Fibroblast of lung (primary cell): ENCODE measurements at places on chromosomes 16 and 17.

DNA sequence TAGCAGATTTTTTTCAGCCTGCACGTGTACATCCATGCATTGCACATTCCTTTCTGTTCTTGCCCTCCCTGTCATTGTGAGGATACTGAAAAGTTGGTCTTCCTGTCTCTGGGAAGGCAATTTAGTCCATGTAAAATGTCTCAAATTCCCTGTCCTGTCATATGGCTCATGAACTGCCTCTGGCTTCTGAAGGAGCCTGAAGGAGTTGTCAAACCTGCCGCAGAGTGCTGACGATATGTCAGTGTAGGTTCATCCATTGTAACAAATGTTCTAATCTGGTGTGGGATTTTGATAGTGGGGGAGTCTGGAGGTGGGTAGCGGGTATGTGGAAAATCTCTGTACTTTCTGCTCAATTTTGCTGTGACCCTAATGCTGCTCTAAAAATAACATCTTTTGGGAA, 59.6 kb downstream of the YPEL2 start:
- no peak overlapping the region for H3K4me3 ChIP-seq
- no peaks in the 10 kb centered on the region for H3K27me3 ChIP-seq
- no peak for DNase-seq
- no peaks in the 10 kb centered on the region for H3K4me1 ChIP-seq
- H3K27ac ChIP-seq: no peak overlapping the region
- H3K36me3 ChIP-seq: no peaks in the 10 kb centered on the region

DNA sequence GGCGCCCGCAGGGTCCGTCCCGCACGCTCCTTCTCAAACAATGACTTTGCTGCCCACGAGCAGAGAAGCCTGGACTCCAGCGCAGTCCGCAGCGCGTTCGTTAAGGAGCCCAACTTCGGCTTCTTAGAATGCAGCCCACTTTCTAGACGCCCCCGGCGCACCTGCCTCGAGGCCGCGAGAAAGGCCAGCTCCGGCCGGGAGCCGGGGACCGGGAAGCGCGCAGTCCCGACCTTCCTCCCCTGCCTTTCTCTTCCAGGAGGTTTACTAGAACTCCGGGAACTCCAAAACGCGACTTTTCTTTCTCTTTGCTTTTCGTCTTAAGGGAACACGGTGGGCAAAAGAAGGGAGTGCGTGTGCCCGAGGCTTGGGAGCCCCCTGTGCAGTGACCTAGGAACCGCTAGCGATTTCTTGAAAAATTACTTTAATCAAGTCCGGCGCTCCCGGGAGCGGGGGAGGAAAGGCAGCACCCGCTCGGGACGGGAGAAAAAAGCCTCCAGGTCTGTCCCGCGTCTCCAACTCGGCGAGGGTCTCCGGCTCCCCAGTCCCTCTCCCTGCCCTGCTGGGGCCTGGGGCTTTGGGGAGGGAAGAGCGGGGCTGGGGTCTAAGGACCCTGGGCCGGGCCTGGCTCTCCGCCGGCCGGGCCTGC, 2.6 kb downstream of the HNF1B start:
- H3K4me1 ChIP-seq: no peaks in the 10 kb centered on the region
- peak; percentile 17 for DNase-seq
- H3K27me3 ChIP-seq: peaks cover 79% of the 10 kb centered on the region
- no peak overlapping the region for H3K27ac ChIP-seq
- peak overlapping the region; percentile 14 for H3K4me3 ChIP-seq

DNA sequence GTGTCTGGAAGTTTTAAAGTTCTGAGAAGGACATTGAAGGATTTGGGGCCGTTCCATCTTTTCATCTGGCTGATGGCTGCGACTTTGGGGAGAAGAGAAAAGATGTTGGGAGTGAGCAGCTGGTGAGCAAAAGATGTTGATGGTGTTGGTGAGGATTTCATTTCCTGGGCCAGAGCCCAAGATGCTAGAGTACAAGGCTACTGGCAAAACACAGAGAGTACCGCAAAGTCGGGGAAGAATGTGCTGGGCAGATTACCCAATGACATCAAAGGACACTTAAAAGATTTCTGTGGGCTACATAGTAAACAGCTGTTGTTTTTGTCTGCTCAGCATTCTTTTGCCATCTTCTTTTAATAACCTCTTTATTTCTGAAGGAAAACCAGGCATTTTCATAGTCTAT, 49.4 kb upstream of the GAS7 start:
- no peak overlapping the region for H3K4me3 ChIP-seq
- H3K4me1 ChIP-seq: no peaks in the 10 kb centered on the region
- no peaks in the 10 kb centered on the region for H3K27me3 ChIP-seq
- H3K36me3 ChIP-seq: no peaks in the 10 kb centered on the region
- no peak for DNase-seq

DNA sequence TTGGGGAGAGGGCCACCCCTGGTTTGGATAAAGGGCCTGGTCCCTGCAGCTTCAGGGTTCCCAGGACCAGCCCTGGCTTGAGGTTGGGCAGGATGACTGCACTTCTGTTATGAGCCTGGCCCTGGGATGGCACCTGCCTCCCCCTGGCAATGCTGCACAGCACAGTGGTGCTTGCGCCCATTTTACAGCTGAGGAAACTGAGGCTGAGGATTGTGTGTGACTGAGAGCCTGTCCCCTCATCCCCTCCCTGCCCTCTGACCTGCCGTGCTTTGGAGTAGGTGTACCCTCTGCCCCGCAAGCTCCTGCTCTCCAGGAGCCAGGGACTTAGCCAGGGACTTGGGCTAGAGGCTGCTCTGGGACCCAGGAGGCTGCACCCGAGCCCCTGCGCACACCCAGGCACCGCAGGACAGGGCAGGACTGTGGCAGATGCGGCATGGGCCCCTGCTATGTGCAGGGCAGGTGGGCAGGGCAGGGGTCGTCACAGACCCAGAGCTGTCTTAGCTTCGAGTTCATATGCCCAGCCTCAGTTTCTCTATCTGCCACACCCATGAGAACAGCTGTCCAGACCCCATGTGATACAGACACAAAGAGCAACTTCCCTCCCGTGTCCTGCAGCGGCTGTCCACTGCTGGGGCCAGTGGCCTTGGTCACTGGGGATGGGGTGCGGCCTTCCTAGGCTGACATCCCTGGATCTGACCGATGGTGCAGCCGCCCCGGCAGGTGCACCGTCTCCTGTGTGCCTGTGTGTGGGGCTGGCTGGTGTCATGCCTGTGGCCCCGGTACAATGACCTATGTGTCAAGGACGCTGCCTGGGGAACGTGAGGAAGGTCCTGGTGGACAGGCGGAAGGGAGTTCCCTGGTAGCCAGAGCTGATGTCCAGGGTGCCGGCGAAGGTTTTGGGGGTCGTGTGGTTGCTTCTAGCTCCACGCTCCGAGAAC, 36.6 kb downstream of the BAHCC1 start:
- DNase-seq: no peak
- no peak overlapping the region for H3K27ac ChIP-seq
- H3K36me3 ChIP-seq: no peaks in the 10 kb centered on the region

DNA sequence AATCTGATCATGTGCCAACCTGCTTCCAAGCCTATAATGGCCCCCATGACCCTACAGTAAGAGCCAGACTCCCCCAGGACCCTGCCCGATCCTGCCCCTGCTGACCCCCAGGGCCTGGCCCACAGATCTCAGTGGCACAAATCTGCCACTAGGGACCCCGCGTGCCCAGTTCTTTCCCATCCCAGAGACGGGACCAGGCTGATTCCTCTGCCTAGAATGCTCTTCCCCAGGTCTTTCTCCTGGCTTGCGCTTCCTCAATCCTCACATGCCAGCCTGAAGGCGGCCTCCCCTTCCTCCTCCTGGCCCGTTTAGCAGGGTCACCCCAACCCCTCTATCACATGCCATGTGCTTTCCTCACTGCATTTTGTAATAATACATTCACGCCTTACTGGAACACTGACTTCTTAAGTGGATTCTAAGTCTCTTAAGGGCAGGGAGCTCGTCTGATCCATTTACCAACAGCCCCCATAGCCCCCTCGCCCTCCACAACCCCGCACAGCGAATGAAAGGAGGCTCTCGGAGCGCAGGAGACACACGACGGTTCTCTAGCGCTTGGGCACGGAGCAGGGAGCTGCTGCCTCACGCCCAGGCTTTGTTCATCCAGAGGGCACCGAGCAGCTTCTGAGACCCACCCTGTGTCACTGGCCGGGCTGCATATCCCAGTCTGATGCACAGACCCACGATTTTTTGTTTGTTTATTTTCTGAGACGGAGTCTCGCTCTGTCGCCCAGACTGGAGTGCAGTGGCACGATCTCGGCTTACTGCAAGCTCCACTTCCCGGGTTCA, 1.2 kb downstream of the TRIM65 start:
- H3K27me3 ChIP-seq: no peaks in the 10 kb centered on the region
- peaks cover 7% of the 10 kb centered on the region for H3K4me1 ChIP-seq
- no peak for DNase-seq
- peak overlapping the region; percentile 57 for H3K4me3 ChIP-seq

- H3K27ac ChIP-seq: no peak overlapping the region
- H3K4me3 ChIP-seq: no peak overlapping the region
- no peak for DNase-seq
- H3K27me3 ChIP-seq: no peaks in the 10 kb centered on the region
- no peaks in the 10 kb centered on the region for H3K4me1 ChIP-seq
These were observed 171.9 kb upstream of the RPH3AL start for GRCh38 chr17:524406-524950.

GRCh38 chr16:30095166-30096078, 591 bp downstream of the YPEL3 start:
- H3K36me3 ChIP-seq: no peaks in the 10 kb centered on the region
- DNase-seq: no peak
- peak overlapping the region; percentile 53 for H3K4me3 ChIP-seq
- peaks cover 16% of the 10 kb centered on the region for H3K4me1 ChIP-seq
- H3K27me3 ChIP-seq: no peaks in the 10 kb centered on the region

DNA sequence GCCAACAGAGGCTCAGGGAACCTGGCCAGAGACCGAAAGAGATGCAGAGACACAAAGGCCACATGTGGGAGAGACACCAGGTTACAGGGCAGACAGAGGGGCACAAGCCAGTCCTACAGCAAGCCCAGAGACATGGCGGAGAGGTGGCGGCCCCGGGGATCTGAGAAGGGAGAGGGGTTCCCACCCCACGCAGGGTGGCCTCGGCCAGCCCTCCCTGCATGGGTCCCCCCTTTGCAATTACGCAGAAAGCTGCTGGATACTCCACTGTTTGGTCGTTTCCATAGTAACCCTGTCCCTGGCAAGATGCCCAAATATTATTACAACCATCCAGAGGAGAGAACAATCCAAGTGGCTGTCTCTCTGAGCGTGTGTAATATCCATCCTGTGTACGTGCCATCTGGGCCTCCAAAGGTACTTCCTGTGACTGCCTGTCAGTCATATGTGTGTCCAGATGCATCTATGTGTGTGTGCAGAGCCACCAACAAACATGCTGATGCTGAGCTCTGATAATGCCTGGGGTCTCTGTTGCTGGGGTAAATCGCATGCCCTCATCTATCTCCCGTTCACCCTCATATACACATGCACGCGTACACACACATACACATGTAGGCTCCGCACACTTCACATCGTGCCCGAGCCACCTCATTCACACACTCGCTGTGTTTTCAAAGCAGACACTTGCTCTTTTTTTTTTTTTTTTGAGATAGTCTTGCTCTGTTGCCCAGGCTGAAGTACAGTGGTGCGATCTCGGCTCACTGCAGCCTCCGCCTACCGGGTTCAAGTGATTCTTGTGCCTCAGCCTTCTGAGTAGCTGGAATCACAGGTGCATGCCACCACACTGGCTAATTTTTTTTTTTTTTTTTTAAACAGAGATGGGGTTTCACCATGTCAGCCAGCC, 5.5 kb downstream of the PCGF2 start:
- H3K27me3 ChIP-seq: no peaks in the 10 kb centered on the region
- H3K36me3 ChIP-seq: peaks cover 17% of the 10 kb centered on the region
- H3K4me1 ChIP-seq: peaks cover 22% of the 10 kb centered on the region

GRCh38 chr16:67546761-67547422, 15.4 kb upstream of the CTCF start:
- no peaks in the 10 kb centered on the region for H3K27me3 ChIP-seq
- H3K4me1 ChIP-seq: peaks cover 6% of the 10 kb centered on the region
- H3K36me3 ChIP-seq: peaks cover 35% of the 10 kb centered on the region
- H3K27ac ChIP-seq: no peak overlapping the region
- no peak overlapping the region for H3K4me3 ChIP-seq

DNA sequence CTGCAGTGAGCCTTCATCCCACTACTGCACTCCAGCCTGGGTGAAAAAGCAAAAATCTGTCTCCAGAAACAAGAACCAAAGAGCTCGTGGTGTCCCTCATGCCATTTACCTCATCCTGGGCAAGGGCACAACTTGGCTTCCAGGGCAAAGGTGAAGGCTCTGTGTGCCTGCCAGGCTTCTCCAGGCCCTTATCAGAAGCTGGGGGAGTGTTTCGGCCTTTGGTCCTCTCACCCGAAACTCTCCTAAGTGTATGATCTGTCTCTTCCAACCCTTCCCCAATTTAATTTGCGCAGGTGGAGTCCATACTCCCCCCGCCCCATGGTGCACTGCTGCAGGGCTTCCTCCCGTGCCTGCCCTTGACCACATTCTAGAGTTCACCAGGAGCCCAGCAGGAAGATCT, 1.1 kb downstream of the CES2 start:
- H3K27me3 ChIP-seq: no peaks in the 10 kb centered on the region
- peaks cover 6% of the 10 kb centered on the region for H3K4me1 ChIP-seq
- no peak for DNase-seq
- peaks cover 9% of the 10 kb centered on the region for H3K36me3 ChIP-seq
- H3K4me3 ChIP-seq: no peak overlapping the region

- H3K4me3 ChIP-seq: no peak overlapping the region
- H3K27me3 ChIP-seq: no peaks in the 10 kb centered on the region
- H3K27ac ChIP-seq: no peak overlapping the region
- no peaks in the 10 kb centered on the region for H3K36me3 ChIP-seq
These were observed 206.9 kb downstream of the WWOX start for GRCh38 chr16:78306361-78306760.

- peak; percentile 11 for DNase-seq
- H3K27me3 ChIP-seq: no peaks in the 10 kb centered on the region
- no peak overlapping the region for H3K27ac ChIP-seq
- no peaks in the 10 kb centered on the region for H3K36me3 ChIP-seq
- peaks cover 5% of the 10 kb centered on the region for H3K4me1 ChIP-seq
- H3K4me3 ChIP-seq: peak overlapping the region; percentile 65
These were observed 646 bp upstream of the HES7 start for GRCh38 chr17:8124350-8125153.

- no peak overlapping the region for H3K27ac ChIP-seq
- DNase-seq: peak; percentile 33
- H3K27me3 ChIP-seq: no peaks in the 10 kb centered on the region
- peaks cover 4% of the 10 kb centered on the region for H3K36me3 ChIP-seq
- no peak overlapping the region for H3K4me3 ChIP-seq
- H3K4me1 ChIP-seq: no peaks in the 10 kb centered on the region
These were observed 8.7 kb downstream of the CCDC47 start for GRCh38 chr17:63764716-63765115.

GRCh38 chr17:50467855-50468303, 801 bp downstream of the CHAD start:
- H3K27me3 ChIP-seq: peaks cover 20% of the 10 kb centered on the region
- no peak overlapping the region for H3K4me3 ChIP-seq
- H3K36me3 ChIP-seq: no peaks in the 10 kb centered on the region
- H3K27ac ChIP-seq: no peak overlapping the region

- no peak overlapping the region for H3K27ac ChIP-seq
- H3K36me3 ChIP-seq: no peaks in the 10 kb centered on the region
- DNase-seq: no peak
These were observed 22.0 kb downstream of the WNT3 start for GRCh38 chr17:46796524-46796923.
